ENCODE measurements at places on chromosomes 6 and 20.

GRCh38 chr6:163339466-163339865 is 75.1 kb upstream of the QKI start:
- no peak for DNase-seq

GRCh38 chr20:40813708-40814630 is 124.9 kb upstream of the MAFB start:
- no peak for DNase-seq

GRCh38 chr6:146543940-146544615 is 445 bp downstream of the RAB32 start:
- no peak for DNase-seq

DNA sequence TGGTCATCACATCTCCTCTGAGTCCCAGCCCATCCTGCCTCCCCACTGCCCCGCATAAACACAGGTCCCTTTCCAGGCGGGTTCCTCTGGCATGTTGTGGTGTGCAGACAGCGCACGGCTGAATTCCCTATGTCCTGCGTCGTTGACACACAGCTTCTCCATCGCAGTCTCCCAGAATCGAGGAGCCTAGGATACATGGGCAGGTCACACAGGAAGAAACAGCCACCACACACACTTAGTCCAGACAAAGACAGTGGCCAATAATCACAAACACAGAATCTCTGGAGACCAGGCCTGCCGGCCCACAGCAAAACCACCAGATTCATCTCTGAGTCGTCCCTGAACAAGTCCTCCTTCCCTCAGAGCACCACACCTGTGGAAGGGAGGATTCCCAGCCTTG is 34.8 kb downstream of the SCML4 start:
- no peak for DNase-seq

DNA sequence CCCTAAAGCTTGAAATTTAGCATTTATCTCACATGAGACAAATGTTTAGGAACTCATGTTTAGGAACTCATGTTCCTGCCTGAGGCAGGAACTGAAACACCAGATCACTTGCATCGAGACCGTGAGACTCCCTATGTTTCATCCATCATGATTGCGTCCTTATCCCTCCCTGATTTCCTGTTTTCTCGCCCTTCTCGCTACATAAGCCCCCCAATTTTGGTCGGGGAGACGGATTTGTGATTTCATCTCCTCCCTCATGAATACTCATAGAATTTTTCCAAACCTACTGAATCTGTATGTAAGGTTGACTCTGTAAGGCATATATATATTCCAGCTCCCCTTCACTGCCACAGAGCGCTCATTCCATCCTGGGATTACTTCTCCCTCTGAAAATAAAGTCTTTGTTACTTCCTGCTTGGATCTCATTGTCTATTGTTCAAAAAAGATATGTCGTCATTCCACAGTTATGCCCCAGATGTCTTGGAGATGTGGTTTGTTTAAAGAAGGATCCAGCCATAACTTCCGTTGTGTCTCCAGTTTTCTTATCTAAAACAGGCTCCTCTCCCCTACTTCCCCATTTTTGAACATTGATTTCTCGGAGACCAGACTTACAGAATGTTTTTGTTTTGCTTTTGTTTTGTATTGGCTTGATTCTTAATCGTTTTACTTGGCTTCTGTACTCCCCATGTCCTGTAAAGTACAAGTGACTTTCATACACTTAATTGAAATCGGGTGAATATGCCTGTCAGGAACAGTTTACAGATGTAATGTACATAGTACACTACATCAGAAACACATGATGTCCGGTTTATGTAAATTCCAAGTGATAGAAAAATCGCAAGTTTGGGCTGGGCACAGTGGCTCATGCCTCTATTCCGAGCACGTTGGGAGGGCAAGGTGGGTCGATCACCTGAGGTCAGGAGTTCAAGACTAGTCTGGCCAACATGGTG is 118.7 kb downstream of the HFE start:
- no peak for DNase-seq

- peak; percentile 34 for DNase-seq
Observed at GRCh38 chr20:51456511-51457509, 85.7 kb downstream of the NFATC2 start.

GRCh38 chr6:139250296-139251044 is 41.3 kb downstream of the TXLNB start:
- DNase-seq = peak; percentile 54

- no peak for DNase-seq
Observed at GRCh38 chr6:92521553-92521952, 897.8 kb downstream of the EPHA7 start.

DNA sequence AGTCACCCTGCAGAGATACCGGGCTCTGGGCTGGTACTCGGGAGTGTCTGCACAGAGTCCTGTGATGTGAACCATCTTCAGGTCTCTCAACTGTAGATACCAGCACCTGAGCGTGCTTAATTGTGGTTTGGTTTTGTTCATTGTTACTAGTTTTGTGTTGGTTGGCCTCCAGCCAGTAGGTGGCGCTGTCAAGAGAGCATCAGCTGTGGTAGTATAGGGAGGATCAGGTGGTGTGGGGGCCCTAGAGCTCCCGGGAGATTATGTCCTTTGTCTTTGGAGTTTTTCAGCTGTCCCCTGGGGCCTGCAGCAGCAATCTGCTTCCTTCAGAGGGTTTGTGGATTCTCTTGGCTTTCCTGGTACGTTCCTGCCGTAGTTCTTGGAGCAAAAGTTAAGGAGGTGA is 67.9 kb downstream of the CDYL start:
- DNase-seq = no peak

DNA sequence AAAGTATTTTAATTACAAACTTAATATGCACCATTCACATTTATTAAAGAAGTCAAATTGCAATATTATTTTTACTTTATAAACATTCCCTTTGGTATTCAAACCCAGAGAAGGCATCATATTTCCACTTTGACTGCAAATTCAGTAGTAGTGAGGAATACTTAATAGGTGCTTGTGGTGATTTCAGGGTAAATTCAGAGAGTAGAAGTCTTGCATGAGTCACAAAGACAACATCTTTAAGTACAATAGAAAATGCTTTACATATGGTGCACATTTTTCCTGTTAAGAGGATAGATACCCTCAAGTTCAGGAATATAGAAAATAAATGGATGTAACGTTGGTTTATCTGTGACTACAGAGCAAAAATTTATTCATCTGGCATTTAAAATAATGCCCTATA is 390.2 kb downstream of the TENT5A start:
- DNase-seq = no peak

DNA sequence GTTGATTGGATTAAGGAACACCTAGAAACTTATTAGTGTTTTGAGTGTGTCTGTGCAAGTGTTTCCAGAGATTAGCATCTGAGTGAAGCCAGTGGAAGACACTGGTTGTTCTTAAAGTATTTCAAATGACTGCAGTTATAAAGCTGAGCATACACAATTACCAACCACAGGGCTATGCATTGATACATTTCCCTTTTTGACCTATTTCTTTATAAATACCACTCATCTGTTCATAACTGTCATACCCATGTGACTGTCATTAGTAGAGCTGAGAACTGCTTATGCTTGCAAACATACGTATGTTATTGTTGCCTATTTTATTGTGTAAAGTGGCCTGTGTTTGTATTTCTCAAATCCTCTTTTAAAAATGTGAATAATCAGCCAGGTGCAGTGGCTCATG is 15.3 kb upstream of the ZC3H12D start:
- DNase-seq = no peak

DNA sequence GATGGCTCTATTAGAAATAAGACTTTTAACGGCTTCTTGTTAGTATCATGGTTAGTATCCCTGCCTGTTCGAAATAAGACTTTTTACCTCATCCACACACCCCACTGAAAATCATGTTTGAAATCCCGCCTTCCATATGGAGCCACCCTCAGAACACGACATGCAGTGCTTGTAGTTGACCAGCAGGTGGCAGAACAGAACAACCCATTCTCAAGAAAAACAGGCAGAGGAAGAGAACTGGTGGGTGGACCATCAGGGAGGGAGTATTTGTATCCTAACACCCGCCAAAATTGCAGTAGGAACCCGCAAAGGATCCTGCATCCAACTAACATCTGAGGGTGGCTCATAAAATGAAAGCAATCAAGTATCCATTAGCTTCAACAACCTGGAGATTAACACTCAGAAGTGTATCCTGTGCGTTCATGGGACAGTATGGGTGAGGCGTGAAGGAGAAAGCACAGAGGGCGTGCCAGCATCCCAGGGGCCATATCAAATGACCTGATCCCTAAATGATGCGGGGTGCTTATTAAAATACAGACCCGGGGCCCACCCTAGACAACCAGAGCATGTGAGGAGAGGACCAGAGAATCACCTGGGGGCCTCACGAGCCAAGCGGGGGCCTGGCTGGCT is 89.6 kb upstream of the NHSL1 start:
- DNase-seq = peak; percentile 55

- DNase-seq = no peak
Observed at GRCh38 chr20:42435230-42435629, 754.5 kb downstream of the PTPRT start.

- no peak for DNase-seq
Observed at GRCh38 chr6:159446340-159446739, 246.7 kb downstream of the SOD2 start.

GRCh38 chr20:43459022-43459942 is 1.6 kb downstream of the SRSF6 start:
- DNase-seq = no peak

DNA sequence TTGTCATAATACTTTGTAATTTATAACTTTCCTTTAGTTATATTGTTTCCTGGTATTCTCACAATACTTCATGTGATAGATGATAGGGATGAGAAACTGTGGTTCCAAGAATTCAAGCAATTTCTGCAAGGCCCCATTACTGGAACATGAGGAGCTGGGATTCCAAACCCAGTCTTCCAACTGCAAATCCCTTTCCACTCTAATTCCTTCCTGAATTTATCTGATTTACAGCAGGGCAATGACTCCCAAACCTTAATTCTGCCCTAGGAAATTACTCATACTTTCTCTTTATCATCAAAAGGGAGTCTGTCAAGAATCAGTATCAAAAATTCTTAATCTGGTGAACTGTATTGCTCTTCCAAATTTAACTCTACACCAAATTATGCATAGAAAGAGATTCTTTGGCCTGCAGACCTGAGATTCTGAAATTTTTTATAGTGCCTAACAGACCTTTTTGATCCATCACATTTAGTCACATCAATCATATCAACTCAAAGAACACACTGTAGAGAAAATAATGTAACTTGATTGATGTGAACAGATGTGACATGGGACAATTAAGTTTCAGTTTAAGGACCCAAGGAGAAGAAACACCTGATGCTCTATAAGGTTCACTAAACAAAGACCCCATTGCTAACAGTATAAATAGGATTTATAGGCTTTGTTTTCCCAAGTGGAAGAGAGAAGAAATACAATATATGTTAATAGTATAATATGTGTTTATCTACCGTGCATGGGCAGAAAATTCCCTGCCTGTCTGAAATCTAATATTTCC is 41.5 kb upstream of the GJA1 start:
- no peak for DNase-seq

DNA sequence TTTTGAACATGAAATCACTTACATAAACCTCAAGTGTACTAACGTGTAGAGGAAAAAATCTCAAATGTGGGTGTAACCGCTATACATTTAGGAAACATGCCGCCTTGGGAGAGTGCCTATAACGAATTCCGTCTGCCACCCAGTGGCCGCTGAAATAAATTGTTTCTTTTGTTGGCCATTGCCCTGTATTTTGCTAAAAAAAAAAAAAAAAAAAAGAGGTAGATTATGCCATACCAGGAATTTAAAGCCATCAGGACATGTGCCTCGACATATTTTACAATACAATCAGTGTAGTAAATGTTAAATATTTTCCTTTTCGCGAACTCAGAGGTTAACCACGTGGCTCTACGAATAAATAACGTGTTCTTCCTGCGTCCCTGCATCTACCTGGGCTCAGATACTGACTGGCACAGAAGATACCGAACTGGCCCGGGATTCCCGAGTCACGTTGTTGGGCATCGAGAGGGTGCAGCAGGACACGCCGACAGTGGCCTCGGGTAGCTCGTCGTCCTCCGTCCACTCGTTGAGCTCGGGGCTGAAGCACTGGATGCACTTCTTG is 14.3 kb downstream of the KLHL31 start:
- peak; percentile 75 for DNase-seq

DNA sequence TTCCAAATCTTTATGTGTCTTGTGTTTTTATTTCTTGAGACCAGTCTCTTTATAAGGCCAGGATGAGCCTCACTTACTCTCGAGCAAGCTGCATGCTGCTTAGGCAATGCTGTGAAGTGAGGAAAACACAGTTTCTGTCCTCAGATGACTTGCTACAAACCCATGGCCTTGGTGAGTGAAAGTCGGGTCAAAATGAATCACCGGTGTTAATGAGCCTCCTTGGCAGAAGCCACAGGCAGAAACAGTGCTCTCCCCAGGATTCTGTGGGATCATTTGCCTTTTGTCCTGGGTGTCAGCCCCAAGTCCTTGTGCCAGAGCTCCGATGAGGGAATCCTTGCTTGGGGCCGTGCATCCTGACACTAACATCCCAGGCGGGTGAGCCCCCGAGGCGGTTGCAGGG is 482.5 kb downstream of the QKI start:
- no peak for DNase-seq

DNA sequence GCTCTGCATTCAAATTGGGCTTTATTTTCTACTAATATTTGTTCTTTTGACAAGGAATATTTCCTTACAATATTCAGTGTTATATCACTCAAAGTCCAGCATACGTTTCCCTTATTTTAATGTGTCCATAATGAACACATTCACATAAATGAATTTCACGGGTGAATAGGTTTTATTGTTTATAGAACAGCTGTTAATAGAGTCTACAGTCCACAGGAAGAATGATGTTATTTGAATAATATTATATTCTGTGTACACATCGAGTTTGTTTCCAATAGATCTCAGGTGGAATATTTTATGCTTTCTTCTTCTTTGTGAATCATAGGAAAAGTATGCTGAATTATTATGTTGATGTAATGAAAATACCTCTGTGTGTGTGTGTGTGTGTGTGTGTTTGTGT is 582.4 kb downstream of the CDH26 start:
- peak; percentile 62 for DNase-seq

- DNase-seq = peak; percentile 79
Observed at GRCh38 chr6:69796073-69796641, 653 bp downstream of the LMBRD1 start.

DNA sequence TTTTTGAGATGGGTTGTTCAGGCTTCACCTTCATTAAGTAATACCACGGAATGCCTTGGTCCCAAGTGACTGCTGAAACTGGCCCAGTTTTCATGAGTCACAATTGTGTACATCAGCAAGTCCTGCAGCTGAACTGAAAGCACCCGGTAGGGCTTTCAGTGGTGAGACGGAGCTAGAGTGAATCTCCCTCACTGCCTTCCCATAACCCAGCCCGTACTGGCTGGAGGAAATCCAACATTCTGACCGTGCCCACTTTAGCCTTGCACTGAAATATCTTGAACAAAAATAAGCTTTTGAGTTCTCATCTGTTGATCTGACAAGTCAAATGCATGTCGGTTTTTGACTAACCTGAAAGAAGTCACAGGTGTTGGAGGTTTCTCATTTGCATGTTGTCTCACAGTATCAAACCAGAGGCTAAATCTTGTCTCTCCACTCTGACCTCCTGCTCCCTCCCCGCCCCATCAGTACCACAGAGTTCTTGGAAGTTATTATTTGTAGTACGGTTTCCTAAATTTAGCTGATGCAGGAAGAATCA is 35.9 kb downstream of the DUSP22 start:
- no peak for DNase-seq

- no peak for DNase-seq
Observed at GRCh38 chr20:57459278-57459677, 65.7 kb downstream of the CTCFL start.
